Thymus (tissue), 14 donors: ENCODE measurements at places on chromosomes 7 and 10. TPM values are rescaled to one million over a fixed set of nuclear protein-coding genes. Genes with fewer than 3 reads are reported as not detected.

GRCh38 chr10:80252296-80252887 lies 37.1 kb downstream of the MAT1A start:
- H3K27me3 ChIP-seq, result no peaks in the 10 kb centered on the region
- no peaks in the 10 kb centered on the region for H3K4me1 ChIP-seq
- no peak overlapping the region for H3K27ac ChIP-seq

Gene LMOD2
- 0.05 TPM for total RNA-seq

Gene SFTPA1
- total RNA-seq, result 1.4 TPM

Gene ZNF736
- total RNA-seq, result 11.6 TPM

GRCh38 chr7:6442114-6442513 lies 5.6 kb downstream of the DAGLB start:
- no peak overlapping the region for H3K4me3 ChIP-seq
- no peaks in the 10 kb centered on the region for H3K27me3 ChIP-seq
- peaks cover 13% of the 10 kb centered on the region for H3K36me3 ChIP-seq
- no peak for DNase-seq

- no peak overlapping the region for H3K4me3 ChIP-seq
- no peaks in the 10 kb centered on the region for H3K4me1 ChIP-seq
- no peak for DNase-seq
- H3K36me3 ChIP-seq, result no peaks in the 10 kb centered on the region
- H3K27me3 ChIP-seq, result no peaks in the 10 kb centered on the region
Observed at GRCh38 chr7:132604121-132604520, 27.9 kb upstream of the PLXNA4 start.

Gene FKBP6
- total RNA-seq, result 0.19 TPM

GRCh38 chr10:98299341-98299740 lies 31.3 kb upstream of the LOXL4 start:
- H3K4me1 ChIP-seq, result no peaks in the 10 kb centered on the region
- H3K4me3 ChIP-seq, result no peak overlapping the region
- no peak for DNase-seq

DNA sequence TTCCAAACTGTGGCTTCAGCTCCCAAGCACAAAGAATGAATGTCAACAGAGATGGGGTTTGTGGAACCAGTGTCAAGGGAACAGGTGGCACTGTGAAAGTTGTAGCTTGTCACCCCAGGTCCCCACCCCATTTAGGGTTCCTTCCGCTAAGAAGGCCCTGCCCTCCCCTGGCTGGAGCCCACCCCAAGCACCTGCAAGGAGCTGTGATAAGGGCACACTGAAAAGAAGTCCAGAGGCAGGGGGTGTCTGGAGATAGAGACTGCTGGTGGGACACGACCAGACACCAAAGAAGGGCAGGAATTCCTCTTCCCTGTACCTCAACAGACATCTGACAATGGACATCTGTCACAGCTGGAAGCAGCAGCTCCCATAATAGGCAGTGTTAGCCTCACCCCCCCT lies 4.5 kb downstream of the GRID1 start:
- no peak overlapping the region for H3K4me3 ChIP-seq
- H3K4me1 ChIP-seq, result peaks cover 4% of the 10 kb centered on the region
- no peaks in the 10 kb centered on the region for H3K36me3 ChIP-seq
- no peak overlapping the region for H3K27ac ChIP-seq

Gene PKD1L1
- 0.19 TPM for total RNA-seq

- no peaks in the 10 kb centered on the region for H3K36me3 ChIP-seq
- no peak overlapping the region for H3K4me3 ChIP-seq
- DNase-seq, result no peak
- no peak overlapping the region for H3K27ac ChIP-seq
Observed at GRCh38 chr10:122786269-122786668, 59.4 kb downstream of the CUZD1 start.

DNA sequence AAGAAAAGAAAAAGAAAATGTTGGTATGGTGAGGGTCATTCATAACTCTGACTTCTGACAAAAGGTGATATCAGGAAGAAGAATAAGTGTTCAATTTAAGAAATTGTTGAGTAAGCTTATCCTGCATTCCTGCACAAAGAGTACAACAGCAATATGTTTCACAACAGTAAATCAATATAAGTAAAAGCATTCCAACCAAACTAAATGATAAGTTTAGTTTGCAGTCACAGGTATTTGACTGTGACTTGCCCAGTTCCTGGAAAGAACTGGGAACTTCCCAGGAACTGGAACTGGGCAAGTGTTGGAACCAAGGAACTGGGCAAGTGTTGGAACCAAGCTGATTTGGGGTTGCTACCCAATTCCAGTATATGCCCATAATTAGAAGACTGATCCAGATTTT lies 35.0 kb downstream of the NEURL1 start:
- no peak overlapping the region for H3K4me3 ChIP-seq
- H3K27ac ChIP-seq, result no peak overlapping the region
- no peaks in the 10 kb centered on the region for H3K4me1 ChIP-seq
- no peak for DNase-seq
- H3K36me3 ChIP-seq, result no peaks in the 10 kb centered on the region

Gene FANK1
- total RNA-seq, result 2.5 TPM

Gene NUDT13
- total RNA-seq, result 1.8 TPM

Gene BTBD16
- 0.14 TPM for total RNA-seq

GRCh38 chr7:149824748-149825566 lies 13.2 kb upstream of the ZNF862 start:
- no peaks in the 10 kb centered on the region for H3K4me1 ChIP-seq
- no peaks in the 10 kb centered on the region for H3K36me3 ChIP-seq
- DNase-seq, result no peak
- H3K27me3 ChIP-seq, result no peaks in the 10 kb centered on the region
- H3K27ac ChIP-seq, result no peak overlapping the region

Gene SEMA3A
- total RNA-seq, result 1.0 TPM

DNA sequence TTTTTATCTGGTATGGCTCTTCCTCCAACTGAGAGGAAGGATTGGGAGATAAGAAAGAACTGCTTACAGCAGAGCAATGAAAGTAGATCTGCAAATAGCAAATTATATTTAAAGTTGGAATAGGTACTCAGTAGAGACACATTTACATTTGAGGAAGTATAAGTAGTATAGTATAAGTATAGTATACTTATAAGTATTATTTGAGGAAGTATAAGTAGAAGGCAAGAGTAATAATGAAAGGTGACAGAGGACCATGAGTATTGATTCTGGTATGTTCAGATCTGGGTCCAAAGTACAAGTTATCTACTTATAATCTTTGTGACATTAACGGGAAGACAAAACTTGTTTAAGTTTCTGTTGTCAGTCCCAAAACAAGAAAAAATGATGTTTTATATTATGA lies 527.6 kb upstream of the SORCS1 start:
- no peaks in the 10 kb centered on the region for H3K4me1 ChIP-seq
- H3K4me3 ChIP-seq, result no peak overlapping the region
- no peak overlapping the region for H3K27ac ChIP-seq
- no peaks in the 10 kb centered on the region for H3K36me3 ChIP-seq
- H3K27me3 ChIP-seq, result no peaks in the 10 kb centered on the region

- H3K27me3 ChIP-seq, result no peaks in the 10 kb centered on the region
- no peaks in the 10 kb centered on the region for H3K4me1 ChIP-seq
- DNase-seq, result no peak
- no peak overlapping the region for H3K27ac ChIP-seq
Observed at GRCh38 chr10:46524472-46525176, 31.8 kb downstream of the GPRIN2 start.

DNA sequence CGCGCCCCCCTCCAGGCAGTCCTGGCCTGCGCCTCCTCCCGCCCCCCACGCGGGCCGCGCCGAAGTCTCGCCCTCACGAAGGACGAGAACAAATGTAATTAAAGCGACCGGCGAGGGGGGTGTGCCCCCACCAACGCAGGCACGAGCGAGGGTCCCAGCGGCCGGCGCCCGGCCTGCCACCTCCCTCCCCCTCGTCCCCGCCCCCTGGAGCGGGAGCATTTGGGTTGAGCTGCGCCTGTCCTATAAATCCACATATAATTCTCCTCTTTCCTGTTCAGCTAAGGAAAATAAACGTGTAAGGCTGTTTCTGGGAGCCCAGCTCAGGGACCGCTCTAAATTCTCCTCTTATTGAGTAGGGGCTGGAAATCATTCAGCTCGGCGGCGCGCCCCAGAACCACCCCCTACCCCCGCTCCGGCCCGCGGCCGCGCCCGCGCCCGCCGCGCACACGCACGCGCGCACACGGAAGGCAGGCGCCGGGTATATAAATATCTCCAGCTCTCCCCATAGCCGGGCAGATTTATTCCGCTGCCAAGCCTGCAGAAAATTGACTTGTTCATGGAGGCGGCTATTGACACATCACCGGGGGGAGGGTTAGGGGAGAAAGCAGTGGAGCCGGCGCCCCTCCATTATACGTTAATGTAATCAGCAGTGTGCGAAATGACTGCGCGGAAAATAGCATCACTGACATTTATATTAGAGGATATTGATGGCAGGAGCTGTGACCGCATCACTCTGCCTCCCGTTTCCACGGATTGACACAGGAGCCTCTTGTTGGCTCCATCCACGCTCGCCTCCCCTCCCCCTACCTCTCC lies 61.6 kb upstream of the BTRC start:
- H3K36me3 ChIP-seq, result no peaks in the 10 kb centered on the region
- H3K4me3 ChIP-seq, result peak overlapping the region; percentile 38
- peaks cover 94% of the 10 kb centered on the region for H3K27me3 ChIP-seq
- H3K4me1 ChIP-seq, result peaks cover 8% of the 10 kb centered on the region
- H3K27ac ChIP-seq, result no peak overlapping the region

- no peaks in the 10 kb centered on the region for H3K27me3 ChIP-seq
- no peaks in the 10 kb centered on the region for H3K4me1 ChIP-seq
- H3K36me3 ChIP-seq, result peaks cover 18% of the 10 kb centered on the region
- H3K27ac ChIP-seq, result no peak overlapping the region
Observed at GRCh38 chr10:132363921-132364593, 32.1 kb downstream of the LRRC27 start.

- no peaks in the 10 kb centered on the region for H3K36me3 ChIP-seq
- peaks cover 5% of the 10 kb centered on the region for H3K4me1 ChIP-seq
- DNase-seq, result no peak
- no peak overlapping the region for H3K27ac ChIP-seq
- H3K4me3 ChIP-seq, result no peak overlapping the region
- H3K27me3 ChIP-seq, result no peaks in the 10 kb centered on the region
Observed at GRCh38 chr10:493391-494148, 195.9 kb downstream of the DIP2C start.

DNA sequence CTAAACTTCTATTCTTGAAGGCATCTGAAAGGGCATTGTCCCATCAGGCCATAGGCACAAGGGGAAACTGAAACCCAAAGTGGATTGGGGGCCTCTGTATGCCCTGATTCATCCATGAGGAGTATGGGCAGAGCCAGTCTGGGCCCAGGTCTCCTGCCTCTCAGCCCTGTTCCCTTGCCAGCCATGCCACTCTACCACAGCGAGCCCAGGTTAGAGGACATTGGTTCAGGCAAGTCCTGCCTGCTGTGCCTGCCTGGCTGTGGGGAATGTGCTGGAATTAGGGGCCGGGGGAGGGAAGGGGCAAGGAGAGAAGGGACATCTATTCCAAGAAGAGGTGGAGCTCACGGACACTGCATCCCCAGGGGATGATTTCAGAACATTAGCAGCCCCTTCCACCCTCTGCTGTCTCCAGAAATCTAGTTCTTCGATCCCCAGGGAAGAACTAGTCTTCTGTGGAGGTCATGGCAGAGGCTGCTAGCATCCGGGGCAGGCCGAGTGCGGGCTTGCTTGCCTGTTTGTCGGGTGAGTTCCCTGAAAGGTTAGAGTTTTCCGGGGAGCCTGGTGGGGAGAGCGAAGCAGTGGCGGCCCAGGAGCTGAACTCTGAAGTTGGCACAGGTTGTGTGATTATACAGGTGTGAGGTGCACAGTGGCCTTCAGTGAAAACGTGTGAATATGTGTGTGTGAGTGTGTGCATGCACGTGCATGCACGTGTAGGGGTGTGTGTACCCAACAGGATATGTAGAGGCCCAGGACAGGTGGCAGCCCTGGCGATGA lies 37.8 kb downstream of the TBATA start:
- H3K27me3 ChIP-seq, result no peaks in the 10 kb centered on the region
- H3K27ac ChIP-seq, result no peak overlapping the region
- no peaks in the 10 kb centered on the region for H3K36me3 ChIP-seq

GRCh38 chr10:86823565-86823964 lies 67.1 kb downstream of the BMPR1A start:
- no peaks in the 10 kb centered on the region for H3K36me3 ChIP-seq
- no peaks in the 10 kb centered on the region for H3K4me1 ChIP-seq
- no peaks in the 10 kb centered on the region for H3K27me3 ChIP-seq
- no peak overlapping the region for H3K27ac ChIP-seq
